ENCODE measurements at places on chromosomes 7 and 10.

- DNase-seq = no peak
Observed at GRCh38 chr10:69469976-69470375, 18.7 kb downstream of the TSPAN15 start.

- no peak for DNase-seq
Observed at GRCh38 chr10:12727832-12728215, 273.7 kb downstream of the CCDC3 start.

GRCh38 chr7:95330961-95331337 lies 6.6 kb upstream of the PON1 start:
- no peak for DNase-seq

DNA sequence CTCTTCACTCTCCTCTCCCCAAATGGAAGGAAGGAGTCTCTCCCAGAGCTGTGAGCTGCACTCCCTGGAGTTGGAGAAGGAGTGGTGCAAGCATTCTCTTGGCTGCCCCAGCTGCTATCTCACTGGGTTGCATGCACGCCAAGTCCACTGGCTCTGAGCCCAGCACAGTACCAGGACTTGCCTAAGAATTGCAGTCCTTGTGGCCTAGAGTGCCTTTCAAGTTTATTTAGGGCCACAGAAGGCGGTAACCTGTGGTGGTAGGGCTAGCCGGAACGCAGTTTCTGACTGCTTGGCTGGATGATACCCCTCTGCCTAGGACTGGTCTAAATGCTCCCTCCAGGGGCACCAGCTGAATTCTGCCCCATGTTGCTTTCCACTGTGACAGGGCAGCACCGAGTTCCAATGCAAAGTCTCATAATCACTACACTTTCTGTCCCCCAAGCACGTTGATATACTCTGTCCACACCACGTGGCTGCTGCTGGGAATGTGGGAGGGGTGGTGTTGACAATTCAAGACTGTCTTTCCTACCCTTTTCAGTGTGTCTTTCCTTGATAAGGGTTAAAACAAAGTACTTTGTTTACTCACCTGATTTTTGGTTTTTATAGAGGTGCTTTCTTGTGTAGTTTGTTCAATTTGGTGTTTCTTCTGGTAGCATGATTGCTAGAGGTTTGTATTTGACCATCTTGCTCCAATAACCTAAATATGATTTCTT lies 57.0 kb downstream of the PHTF2 start:
- DNase-seq = peak; percentile 16

- DNase-seq = no peak
Observed at GRCh38 chr7:113142385-113143119, 24.2 kb upstream of the SMIM30 start.

DNA sequence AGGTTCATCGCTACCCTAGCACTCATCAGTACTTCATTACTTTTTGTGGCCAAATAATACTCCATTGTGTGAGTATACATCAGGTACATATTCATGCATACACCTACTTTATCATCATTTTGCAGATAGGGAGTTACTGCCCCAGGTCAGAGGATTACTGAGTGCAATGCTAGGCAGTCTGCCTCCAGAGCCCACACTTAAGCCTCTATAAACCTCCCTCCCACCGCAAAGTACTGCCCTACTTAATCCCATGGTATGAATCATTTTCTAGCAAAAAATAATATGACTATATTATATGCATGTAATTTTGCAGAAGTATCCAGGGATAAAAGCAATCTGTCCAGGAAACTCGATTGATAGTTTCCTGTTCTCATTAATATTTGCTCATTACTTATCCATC lies 194.3 kb downstream of the GRID1 start:
- DNase-seq = no peak

DNA sequence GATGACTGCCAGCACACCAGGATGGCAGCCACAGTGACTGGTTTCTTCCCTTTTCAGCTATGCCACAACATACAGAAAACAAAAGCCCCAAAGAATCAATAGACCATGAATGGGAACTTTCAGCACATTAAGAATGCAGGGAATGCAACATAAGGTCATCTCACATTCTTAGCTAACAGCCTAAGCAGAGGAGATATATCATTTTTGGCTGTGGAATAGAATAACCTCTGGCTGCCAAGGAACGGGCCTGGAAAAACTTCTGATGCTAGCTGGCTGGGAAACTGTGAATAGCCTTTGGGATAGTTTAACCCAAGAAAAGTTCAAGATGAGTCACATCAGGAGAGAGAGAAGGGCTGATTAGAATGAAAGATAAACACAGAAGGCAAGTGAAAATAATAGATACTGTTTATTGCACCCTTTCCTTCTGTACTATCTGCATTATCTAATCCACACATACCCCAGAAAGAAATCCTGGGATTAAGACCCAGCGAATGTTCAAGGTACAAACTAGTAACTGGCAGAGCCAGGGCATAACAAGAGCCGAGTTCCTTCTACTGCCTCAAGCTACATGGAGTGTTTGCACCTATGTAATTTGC lies 169.2 kb downstream of the SEMA3A start:
- DNase-seq = no peak

GRCh38 chr10:70814126-70814525 lies 1.6 kb upstream of the SGPL1 start:
- no peak for DNase-seq

GRCh38 chr7:66301737-66302136 lies 96.6 kb downstream of the TPST1 start:
- DNase-seq = no peak

DNA sequence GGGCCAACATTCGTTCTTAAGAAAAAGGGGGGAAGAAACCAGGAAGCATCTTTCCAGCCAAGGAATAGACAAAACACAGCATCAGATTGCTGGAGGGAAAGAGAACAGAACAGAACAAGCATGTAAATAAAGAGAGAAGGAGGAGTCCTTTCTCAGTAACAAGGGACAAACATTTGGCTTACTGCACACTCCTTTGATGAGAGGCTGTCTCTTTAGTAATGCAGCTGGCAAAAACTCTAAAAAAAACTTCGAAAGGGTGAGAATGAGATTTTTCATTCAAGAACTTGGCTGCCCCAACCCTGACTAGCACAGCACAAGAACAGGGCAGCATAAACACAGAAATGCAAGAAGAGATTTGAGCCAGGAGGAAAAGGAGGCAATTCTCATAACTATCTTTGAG lies 38.9 kb upstream of the IL6 start:
- DNase-seq = no peak

DNA sequence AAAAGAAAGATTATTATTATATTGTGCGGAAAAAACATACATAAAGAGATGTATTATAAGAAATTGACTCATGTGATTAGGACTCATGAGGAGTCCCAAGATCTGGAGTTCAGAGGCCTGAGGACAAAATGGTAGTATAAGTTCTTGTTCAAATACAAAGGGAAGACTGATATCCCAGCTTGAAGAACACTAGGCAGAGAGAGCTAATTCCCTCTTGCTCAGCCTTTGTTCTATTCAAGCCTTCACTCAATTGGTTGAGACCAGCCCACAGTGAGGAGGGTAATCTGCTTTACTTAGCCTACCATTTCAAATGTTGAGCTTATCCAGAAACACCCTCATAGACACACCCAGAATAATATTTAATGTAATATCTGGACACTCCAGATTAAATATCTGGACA lies 1683.8 kb downstream of the REEP3 start:
- no peak for DNase-seq

GRCh38 chr7:27958933-27959548 lies 219.1 kb downstream of the TAX1BP1 start:
- no peak for DNase-seq

DNA sequence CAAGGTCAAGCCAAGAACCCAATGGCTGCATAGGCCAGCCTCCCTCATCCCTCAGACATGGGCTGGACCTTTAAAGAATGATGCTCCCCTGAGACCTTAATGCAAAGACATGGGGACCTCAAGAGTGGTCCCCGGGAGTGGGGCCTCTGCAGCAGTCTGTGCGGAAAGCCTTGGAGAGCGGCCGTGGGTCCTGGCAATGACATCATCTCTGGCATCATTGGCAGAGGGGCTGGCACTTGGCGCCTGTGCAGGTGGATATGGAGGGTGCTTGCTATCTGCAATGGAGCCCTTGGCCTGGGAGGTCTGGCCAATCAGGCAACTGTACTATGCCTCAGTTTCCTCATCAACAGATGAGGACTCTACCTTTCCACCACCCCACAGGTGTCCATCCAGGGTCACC lies 365.5 kb upstream of the MKI67 start:
- no peak for DNase-seq

GRCh38 chr10:73995035-73995358 lies 2.9 kb upstream of the VCL start:
- no peak for DNase-seq

DNA sequence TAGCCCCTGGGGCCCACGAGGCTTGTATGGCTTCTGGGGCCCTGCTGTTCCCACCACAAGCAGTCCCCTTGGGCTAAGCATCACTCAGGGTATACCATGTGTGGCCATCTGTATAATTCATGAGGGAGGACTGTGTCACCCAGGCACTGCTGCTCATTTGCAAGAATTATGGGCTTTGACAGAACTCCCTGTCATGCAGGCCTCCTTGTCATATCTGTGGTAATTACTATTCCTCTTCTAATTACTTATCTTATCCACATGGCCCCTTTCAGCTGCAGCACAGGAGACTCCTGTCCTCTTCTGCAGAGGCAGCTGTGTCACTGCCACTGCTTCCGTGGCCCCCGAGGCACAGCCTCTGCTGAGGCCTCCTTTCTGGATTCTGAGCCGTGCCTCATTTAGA lies 46.3 kb downstream of the LRMDA start:
- DNase-seq = no peak

DNA sequence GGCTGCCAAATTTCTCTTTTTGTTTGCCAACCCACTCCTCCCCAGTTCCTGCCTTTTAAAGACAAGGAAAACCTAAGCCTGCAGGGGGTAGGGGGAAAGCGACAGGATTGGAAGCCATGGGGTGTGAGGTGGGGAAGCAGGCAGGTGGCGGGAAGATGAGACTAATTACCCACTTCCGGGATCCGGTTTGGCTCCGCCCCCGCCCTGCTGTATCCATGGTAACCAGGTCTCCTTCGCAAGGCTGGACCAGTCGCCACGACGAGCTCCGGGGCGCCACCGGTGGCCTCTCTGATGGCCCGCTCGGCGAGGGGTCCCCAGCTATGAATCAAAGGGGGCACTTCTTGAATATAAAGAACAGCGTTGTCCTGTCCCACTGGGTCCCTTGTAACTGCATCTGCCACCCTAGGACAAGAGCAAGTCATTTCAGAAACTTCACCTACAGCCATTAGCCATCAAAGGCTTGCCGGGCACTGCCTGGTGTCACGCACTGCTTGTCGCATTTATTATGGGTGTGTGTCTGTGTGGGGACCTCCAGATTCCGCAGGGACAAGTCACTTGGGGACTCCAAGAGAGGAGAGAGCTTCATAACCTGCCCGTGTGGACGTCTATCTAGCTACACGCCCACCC lies 55.4 kb upstream of the LMTK2 start:
- peak; percentile 31 for DNase-seq

- DNase-seq = no peak
Observed at GRCh38 chr7:27312820-27313219, 70.2 kb downstream of the EVX1 start.

DNA sequence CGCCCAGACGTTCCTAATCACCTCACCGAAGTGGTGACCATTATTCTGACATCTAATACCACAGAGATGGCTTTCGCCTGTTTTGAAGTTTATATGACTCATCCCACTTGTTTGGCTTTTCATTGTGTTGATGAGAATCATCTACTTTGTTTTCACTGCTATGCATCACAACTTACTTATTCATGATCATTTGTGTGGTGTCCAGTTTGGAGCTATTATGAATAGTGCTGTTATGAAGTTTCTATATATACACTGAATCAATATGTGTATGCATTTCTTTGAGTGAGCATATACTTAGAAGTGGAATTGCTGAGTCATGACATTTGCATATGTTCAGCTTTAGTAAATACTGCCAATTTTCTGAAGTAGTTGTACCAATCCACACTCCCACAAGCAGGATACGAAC lies 38.6 kb upstream of the TNKS2 start:
- DNase-seq = no peak

GRCh38 chr10:90738885-90739284 lies 119.0 kb downstream of the HTR7 start:
- DNase-seq = no peak

DNA sequence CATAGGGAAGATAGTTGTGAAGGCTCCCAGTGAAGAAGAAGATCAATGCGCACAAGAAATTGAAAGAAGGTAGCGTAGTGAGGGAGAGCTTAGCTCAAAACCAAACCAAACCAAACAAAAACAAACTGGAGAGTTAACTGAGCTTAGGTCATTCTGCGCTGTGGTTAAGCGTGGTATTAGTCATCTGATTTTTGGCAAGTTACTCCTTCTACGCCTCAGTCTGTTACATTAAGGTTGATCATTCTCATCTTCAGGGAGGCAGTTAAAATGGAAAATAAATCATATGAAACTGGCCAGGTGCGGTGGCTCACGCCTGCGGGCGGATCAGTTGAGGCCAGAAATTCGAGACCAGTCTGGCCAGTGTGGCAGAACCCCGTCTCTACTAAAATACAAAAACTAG lies 259.7 kb downstream of the EXOC4 start:
- DNase-seq = no peak

DNA sequence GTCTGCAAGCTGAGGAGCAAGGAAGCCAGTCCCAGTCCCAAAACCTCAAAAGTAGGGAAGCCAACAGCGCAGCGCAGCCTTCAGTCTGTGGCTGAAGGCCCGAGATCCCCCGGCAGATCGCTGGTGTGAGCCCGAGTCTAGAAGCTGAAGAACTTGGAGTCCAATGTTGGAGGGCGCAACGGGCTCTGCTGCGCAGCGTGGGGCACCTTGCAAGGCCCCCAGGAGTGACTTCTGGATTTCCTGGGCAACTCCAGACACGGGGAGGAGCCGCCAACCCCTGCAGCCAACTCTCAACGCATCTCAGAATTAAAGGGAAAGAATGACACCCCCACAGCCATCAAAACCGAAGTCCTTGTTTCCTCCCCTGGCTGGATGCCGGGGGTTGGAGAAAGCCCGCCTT lies 18.8 kb upstream of the PROSER2 start:
- DNase-seq = no peak

DNA sequence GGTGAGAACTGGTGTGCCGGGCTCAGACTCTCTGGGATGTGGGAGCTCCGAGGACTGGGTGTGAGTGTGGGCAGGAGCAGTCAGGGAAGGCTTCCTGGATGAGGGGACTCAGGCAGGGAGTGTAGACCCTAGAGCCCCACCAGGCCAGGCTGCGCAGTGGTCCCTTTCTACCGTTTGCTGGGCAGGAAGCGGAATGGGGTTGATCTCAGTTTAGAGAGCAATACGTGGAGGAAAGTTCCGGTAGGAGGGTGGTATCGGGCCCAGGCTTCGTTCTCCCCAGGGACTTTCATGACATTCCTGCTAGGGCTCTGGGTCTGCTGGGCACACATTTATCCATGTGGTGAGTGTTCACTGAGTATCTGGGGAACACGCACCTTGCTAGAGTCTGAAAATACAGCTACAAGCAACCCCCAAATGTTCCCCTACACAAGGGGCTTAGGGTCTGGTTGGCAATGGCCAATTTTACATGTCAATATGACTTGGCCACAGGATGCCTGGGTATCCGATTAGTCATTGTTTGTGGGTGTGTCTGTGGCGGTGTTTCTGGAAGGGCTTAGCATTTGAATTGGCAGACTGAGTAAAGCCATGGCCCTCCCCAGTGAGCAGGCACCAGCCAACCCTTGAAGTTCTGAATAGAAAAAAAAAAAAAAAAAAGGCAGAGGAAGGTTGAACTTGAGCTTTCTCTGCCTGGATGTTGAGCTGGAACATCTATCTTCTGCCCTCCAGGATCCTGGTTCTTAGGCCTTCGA lies 20.8 kb downstream of the GHRHR start:
- no peak for DNase-seq

All from body of pancreas (tissue), 4 donors.